ENCODE measurements at places on chromosomes 2 and 18.
A peak's percentile ranks its signal among the peaks of the same experiment; 100 is the strongest.

DNA sequence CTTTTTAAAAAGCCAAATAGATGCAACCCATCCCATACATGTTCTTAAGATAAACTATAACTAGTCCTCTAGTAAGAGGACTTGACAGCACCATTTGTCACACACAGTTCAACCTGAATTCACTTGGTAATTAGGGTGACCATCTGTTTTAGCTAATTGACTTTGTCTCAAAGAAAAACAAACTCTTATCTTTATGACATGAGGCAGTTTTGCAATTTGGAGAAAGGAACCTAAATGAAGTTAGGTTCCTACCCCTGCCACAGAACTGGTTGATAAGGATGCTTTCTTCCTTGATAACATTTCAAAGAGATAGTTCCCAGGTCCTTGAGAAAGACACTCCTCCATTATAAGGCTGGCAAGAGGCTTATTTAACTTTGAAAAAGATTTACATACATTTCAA lies 57.4 kb upstream of the LRRTM1 start:
- DNase-seq: no peak

- no peak for DNase-seq
Observed at GRCh38 chr2:102286041-102286440, 25.3 kb upstream of the IL1RL1 start.

GRCh38 chr18:63144748-63145147 lies 174.8 kb downstream of the BCL2 start:
- DNase-seq: peak; percentile 25

GRCh38 chr2:150165988-150166312 lies 321.5 kb downstream of the RND3 start:
- DNase-seq: no peak

DNA sequence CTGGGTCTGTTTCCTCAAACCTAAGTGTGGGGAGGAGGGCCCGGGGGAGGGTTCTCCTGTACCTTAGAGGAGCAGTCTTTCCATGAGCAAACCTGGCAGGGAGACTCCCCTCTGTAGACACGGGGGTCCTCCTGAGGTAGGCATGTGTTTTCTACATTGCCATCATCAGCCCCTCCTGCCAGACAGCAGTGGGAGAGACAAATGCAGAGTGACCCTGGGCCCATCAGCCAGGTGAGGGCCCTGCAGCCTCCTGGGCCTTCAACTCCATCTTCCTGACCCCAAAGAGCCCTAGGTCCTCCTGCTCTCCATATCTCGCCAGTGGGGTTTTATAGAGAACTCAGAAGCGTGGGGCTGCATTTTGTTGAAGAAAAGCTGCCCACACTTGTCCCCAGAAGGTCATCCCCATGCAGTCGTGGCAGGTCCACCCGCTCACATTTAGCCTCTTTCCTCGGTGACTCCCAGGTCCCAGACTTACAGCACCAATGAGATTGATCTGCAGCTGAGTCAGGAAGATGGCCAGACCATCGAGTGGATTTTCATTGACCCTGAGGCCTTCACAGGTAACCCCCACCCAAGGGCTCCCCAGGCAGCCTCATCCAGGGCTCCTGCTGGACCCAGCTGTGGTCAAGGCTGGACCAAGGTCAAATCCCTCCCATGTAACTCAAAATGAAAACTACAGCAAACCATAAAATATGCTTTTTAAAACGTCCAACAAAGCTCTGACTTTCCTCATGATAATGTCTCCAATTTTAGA lies 2.6 kb downstream of the CHRNG start:
- no peak for DNase-seq

GRCh38 chr2:104332731-104333130 lies 521.2 kb upstream of the POU3F3 start:
- DNase-seq: no peak

DNA sequence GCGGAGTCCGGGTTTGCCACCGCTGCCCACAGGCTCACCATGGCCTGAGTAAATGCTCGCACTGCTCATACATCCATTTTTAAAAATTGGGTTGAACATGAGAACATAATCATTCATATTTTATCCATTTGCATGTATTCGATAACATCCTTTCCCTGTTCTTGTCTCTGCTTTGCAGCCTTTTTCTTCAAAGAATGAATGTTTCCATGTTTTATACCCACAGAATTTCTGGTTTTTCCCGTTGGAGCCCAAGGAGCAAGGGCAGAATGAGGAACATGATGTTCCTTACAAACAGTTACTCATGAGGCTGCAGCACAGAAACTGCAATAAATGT lies 146.5 kb downstream of the CCDC74A start:
- no peak for DNase-seq

DNA sequence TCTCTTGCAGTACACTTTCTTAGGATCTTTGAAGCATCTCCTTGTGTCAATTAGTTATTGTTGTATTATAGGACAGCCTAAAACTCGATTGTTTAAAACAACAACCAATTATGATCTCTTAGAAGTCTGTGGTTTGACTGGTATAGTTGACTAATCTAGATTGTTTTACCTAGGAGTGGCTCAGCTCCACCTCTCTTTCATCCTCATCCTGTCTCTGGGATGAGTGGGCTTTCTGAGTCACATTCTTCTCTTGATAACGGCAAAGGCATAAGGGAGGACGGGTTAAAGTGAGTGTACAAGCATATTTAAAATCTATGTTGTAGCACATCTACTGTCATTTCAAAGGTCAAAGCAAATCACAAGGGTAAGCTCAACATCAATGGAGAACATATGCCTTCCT lies 102.3 kb upstream of the GULP1 start:
- no peak for DNase-seq

GRCh38 chr18:24333084-24333483 lies 64.5 kb downstream of the OSBPL1A start:
- no peak for DNase-seq

DNA sequence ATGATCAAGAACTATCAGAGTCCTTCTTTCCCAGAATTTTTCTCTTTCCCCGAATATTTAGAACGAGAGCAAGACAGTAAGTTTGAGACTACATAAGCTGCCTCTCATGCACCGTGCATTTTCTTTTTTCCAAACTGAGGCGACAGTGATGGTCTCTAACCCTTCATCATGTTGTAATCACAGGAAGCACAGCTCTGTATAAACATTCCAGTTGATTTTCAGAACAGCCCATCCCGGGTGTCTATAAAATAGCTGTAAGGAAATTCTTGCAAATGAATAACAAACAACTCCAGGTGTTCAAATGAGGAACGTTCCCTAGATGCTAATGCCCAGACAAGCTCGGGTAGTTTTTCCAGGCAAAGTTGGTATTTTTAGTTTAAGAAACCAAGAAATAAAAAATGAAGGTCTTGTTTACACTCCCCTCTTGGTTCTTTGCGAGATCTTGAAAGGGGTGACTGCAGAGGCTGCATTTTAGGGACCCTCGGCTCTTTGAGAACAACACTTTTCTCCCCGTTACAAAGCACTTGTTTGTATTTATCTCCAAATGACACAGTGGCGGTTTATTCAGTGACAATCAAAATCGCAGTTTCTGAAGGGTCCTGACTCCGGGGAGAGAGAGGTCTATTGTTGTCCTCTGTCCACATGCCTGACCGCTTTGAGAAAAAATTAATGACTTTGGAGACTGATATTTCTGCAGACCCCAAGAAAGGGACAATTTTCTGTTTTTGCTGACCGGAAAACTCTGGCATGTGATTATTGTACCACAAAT lies 101.1 kb upstream of the NCK2 start:
- DNase-seq: no peak
